Esophagus muscularis mucosa (tissue), 4 donors: ENCODE measurements at places on chromosomes 4 and X. TPM values are rescaled to one million over a fixed set of nuclear protein-coding genes. Genes with fewer than 3 reads are reported as not detected.

DNA sequence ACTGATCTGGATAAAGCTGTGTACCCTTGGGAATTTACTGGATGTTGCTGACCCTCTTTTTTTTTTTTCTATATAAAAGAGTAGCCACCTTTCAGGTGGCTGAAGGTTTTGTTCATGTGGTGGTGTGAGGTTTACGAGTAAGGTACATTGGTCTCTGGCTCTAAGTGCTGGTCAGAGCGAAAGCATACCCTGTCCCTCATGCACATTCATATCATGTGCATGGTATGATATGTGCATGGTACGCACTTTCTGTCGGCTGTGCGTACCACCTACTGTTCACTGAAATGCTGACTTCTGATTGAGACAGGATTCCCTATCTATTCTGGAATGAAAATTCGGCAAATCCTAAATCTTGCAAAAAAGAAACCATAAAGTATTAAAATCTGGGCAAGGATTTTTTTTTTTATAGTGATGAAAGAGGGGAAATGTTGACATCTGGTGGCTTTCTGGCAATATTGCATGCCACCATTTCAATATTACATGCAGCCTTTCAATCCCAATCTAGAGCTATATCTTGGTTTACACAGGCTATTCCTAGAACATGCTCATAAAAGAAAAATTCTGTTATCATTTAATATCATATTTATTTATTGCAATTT, 32.8 kb downstream of the FAM149A start:
- DNase-seq, result peak; percentile 19

DNA sequence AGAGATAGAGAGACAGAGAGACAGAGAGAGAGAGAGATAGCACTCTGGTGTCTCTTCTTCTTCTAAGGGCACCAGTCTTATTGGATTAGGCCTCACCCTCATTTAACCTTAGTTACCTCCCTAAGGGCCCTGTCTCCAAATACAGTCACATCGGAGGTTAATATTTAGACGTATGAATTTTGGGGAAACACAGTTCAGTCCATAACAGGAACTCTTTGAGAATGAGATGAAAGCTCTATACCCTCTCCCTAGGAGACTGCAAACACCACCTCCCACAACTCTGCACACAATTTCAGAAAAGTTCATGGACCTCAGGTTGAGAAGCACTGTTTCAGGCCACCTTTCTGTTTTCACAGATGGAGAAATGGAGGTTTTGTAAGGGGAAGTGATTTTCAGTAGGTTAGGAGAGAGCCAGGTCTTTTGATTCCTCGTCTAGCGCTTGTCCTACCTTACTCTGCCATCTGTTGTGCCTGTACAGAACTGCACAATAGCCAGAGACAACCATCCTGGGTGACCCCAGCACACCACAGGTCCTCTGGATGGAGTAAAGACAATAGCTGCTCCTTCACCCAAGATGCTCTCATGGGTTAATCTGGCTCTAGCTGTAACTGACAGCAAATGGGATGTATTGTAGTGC, 16.9 kb upstream of the LOC101059915 start:
- DNase-seq, result no peak

- no peak for DNase-seq
Measured at GRCh38 chr4:38306482-38307071, 346.4 kb downstream of the PTTG2 start.

SPINK2 gene
- total RNA-seq, result not detected

GRCh38 chr4:151676301-151676700, 84.5 kb downstream of the GATB start:
- no peak for DNase-seq

DNA sequence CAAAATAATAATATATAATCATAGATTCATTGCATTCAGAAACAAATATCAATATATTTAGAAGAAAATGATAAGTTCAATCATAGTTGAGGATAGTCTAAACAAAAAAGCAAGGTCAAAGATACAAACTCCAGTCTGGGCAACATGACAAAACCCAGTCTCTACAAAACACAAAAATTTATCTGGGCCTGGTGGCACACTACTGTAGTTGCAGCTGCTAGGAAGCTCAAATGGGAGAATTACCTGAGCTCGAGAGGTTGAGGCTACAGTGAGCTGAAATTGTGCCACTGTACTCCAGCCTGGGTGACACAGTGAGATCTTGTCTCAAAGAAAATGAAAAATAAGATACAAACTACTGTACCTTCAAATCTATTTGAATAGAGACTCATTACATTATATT, 52.7 kb upstream of the ANXA10 start:
- no peak for DNase-seq
